Esophagus squamous epithelium (tissue), 5 donors: ENCODE measurements at places on chromosomes 2 and 18. TPM values are rescaled to one million over a fixed set of nuclear protein-coding genes. Genes with fewer than 3 reads are reported as not detected.

Gene OSR1
- 4.4 TPM for total RNA-seq

GRCh38 chr2:237205561-237205971 is 119.9 kb downstream of the COPS8 start:
- H3K27ac ChIP-seq: no peak overlapping the region
- H3K36me3 ChIP-seq: no peaks in the 10 kb centered on the region
- H3K27me3 ChIP-seq: no peaks in the 10 kb centered on the region

DNA sequence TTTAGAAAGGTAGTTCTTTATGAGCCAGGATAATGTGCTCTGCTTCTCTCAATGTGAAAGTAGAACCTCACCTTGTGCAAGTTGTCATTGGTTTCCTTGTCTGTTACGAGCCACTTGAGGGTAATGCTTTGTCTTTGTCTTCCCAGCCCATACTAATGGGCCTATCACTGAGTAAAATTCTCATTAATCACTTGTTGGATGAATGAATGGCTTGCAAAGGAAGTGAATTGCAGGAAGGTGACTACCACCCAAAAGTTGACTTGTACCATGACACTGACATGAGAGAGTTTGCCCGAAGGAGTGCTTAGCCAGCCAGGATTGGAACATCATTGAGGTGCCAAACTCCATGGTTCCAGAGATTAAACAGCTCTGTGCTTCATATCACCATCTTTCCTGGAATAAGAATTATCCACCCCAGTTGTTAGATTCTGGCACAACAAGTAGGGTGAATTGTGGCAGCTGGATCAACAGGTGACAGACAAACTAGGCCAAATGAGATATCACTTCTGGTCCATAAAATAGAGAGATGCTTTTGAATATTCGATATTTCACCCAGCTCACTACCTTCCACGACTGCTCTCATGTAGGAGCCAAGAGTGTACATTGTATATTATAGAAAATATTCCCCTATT is 20.5 kb upstream of the CD28 start:
- peak overlapping the region; percentile 87 for H3K27ac ChIP-seq
- H3K4me1 ChIP-seq: peaks cover 39% of the 10 kb centered on the region
- H3K4me3 ChIP-seq: no peak overlapping the region
- H3K27me3 ChIP-seq: no peaks in the 10 kb centered on the region
- H3K36me3 ChIP-seq: no peaks in the 10 kb centered on the region
- no peak for DNase-seq

- DNase-seq: no peak
- H3K4me3 ChIP-seq: no peak overlapping the region
- no peaks in the 10 kb centered on the region for H3K27me3 ChIP-seq
- H3K4me1 ChIP-seq: peaks cover 5% of the 10 kb centered on the region
Measured at GRCh38 chr2:66901344-66901743, 466.4 kb downstream of the MEIS1 start.

- no peak overlapping the region for H3K4me3 ChIP-seq
- H3K27me3 ChIP-seq: no peaks in the 10 kb centered on the region
- H3K4me1 ChIP-seq: peaks cover 31% of the 10 kb centered on the region
- DNase-seq: no peak
Measured at GRCh38 chr2:239354132-239354790, 46.6 kb downstream of the HDAC4 start.
